ENCODE measurements at places on chromosomes 16 and 17. TPM values are rescaled to one million over a fixed set of nuclear protein-coding genes. Genes with fewer than 3 reads are reported as not detected.
A peak's percentile ranks its signal among the peaks of the same experiment; 100 is the strongest.

DNA sequence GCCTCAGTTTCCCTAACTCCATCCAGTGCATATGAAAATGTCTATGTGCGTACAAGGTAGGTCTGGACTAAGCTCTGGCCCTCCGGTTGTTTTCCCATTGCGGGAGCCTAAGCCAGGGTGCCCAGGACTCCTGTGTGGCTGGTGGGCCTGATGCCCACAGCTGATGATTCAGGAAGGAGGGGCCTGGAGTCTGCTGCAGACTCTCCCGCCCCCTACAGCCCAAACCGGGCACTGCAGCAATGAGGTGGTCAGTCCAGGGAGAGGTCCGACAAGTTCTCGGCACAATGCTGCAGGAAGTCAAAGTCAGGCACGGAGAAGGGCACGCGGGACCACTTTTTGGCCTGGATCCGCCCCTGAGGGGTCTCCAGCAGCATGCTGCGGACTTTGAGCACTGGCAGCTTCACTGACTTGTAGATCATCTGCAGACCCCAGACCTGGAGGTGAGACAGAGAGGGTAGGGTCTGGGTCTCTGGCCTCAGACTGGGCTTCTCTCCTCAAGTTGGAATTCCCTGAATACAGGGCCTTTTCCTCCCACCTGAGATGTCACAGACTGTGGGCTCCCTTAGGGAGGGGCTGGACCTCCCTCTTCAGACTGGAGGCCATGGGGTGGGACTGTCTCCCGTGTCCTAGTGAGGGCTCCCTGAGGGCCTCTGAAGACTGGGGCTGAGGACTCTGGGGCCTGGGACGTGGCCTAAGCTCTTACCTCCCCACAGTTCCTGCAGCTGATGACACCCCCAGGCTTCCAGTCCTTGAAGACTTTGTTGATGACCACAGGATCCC, 3.4 kb upstream of the ZNF385C start:
- DNase-seq = peak; percentile 71

TMED6 gene
- polyA plus RNA-seq = 0.37 TPM

- DNase-seq = peak; percentile 92
Observed at GRCh38 chr17:39144416-39144840, 7.0 kb downstream of the PLXDC1 start.

- DNase-seq = no peak
Observed at GRCh38 chr17:54948380-54948779, 20.1 kb downstream of the COX11 start.

DPEP3 gene
- polyA plus RNA-seq = not detected
